ENCODE measurements at places on chromosomes 12 and 14.

GRCh38 chr12:80411787-80412186 is 32.2 kb upstream of the PTPRQ start:
- no peak for DNase-seq

- no peak for DNase-seq
These were observed 441.9 kb upstream of the MGAT4C start for GRCh38 chr12:86697916-86698640.

- DNase-seq: peak; percentile 19
These were observed 9.1 kb downstream of the NEMP1 start for GRCh38 chr12:57069523-57069922.

GRCh38 chr12:121442028-121442948 is 42.4 kb downstream of the RNF34 start:
- no peak for DNase-seq

DNA sequence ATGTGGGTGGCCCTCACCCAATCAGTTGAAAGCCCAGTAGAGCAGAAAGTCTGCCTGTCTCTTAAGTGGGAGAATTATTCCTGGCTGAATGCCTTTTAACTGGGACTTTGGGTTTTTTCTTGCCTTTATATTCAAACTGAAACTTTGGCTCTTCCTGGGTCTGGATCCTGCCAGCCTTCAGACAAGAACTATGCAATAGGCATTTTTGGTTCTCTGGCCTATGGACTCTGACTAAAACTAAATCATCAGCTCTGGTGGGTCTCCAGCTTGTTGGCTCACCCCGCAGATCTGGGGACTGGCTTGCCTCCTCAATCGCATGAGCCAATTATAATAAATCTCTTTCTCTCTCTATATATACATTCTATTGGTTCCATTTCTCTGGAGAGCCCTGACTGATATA is 173.0 kb upstream of the IGF1 start:
- DNase-seq: no peak

DNA sequence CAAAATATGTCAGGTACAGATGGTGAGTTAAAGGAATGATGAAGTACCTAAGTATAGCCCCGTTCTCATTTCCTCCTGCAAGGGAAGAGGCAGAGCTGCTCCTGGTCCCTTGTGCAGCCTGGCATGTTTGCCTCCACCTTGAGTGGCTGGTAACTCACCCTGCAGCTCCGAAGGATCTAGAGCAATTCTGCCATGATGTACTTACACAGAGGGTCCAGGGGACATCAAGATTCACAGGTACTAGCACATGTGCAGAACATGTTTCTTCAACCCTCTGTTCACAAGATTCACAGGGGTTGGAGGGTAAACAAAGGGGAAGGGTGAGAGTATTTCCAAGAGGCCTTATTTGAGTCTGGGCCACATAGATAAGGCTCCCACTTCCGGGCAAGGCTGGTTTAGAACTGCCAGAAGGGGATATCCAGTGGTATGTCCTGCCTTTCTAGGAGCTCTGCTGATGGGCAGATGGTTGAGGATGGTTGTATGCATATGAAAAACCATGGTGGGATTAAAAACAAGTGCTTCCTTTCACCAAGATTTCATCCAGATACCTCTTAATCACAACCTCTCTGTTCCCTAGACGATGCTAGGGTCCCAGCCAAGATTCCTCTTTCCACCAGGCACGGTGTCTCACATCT is 7.7 kb downstream of the DCTN2 start:
- no peak for DNase-seq

DNA sequence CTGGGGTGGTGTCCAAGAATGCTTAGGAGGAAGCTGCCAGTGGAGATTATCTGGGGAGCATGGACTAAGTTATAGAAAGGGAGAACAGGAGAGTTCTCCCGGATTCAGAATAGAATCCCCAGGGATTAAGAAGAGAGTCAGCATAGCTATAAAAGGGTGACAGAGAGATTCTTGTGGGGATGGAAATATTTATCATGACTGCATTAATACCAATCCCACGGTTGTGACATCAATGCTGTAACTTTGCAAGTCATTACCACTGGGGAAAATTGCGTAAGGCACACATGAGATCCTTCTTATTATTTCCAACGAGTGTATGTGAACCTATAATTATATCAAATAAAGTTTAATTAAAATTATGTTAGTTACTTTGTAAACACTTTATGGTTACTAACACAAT is 447.9 kb upstream of the TMEM132C start:
- no peak for DNase-seq

DNA sequence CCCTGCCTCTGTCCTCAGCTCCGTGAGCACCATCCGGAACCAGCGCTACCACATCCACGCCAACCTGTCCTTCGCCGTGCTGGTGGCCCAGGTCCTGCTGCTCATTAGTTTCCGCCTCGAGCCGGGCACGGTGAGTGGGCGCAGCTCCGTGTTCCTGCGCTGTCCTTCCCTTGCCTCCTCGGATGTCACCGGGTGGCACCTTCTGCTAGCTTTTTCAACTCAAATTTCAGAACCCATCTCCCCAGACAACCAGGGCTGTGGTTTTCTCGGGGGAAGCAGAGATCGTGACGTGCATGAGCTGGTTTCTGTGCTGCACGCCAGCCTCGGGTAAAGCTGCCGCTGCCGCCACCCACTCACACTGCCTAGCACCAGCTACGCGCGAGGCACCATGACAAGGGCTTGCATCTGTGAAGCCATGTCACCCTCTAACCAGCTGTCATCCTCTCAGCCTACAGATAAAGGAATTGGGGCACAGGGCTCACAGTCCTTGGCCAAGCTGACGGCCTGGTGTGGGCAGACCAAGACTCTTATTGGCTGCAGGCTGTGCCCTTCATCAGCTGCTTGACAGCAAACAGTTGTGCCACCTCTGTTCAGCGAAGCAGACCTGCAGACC is 152.1 kb downstream of the ADGRD1 start:
- no peak for DNase-seq

GRCh38 chr12:118827606-118828005 is 153.7 kb upstream of the SRRM4 start:
- no peak for DNase-seq

- no peak for DNase-seq
These were observed 499 bp upstream of the GXYLT1 start for GRCh38 chr12:42145197-42145549.

- DNase-seq: no peak
These were observed 19.8 kb downstream of the ERG28 start for GRCh38 chr14:75640876-75641275.

All from NCI-H187 treated with DMSO at 0.1 percent for 48 hours (cell line).